GM13976 (cell line): ENCODE measurements at places on chromosomes 11 and 22.

DNA sequence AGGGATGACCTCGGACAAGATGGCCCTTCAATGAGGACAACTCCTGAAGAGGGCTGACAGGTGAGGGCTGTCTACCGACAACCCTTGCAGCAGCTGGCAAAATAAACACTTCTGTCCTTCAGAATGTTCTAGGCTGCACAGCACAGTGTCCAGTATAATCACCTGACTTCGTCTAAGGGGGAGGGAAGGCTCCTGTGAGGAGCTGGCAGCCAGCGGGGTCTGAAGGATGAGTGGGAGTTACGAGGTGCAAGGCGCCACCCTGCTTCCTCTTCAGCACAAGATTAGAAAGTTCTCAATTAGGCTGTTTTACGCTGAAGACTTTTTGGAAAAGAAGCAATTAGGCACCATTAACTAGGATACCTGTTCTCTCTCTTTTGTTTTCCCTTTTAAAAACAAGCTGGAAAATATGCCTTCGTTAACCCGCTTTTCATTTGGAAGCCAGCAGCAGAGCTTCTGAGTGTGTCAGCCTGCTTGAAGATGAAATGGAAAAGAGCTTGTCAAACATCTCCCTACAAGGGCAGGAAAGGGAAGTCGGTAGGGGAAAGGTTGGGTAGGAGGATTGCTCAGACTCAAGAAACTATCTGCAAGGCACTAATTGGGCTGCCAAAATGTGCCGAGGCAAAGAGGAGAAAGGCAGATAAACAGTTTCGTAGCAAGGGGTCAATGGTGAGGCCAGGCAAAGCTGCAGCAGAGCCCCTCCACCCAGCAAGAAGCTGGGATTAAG, 592.2 kb upstream of the CADM1 start:
- no peak for DNase-seq

- no peak for DNase-seq
Observed at GRCh38 chr11:17906436-17906835, 106.4 kb downstream of the SERGEF start.

DNA sequence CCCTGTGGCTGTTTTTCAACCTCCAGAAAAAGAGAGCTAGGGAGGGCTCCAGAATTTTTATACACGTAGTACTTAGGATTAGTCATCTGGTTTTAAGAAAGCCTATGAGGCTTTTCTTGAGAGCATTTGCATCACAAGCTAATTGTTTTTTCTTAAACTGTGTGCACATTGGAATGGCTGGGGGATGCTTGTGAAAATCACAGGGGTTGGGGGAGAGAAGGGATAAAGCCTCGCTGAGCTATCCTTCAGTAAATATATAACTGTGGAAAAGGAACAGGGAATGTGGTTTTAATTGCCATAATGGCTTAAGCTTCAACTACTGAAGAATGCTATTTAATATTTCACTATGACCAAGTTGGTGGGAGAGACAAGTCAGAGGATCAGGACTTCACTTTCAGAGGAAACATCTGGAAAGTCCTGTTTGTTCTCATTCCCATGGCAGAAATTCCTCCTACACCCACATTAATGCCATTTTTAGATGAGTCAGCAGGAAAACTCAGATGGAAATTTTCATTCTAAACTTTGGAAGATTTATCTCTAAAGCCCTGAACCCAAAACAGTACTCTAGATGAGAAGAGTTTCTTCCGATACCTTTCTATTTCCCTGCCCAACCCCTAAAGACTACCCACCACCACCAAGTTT, 591.3 kb downstream of the LRRC4C start:
- DNase-seq, result no peak

GRCh38 chr22:44848791-44849420, 96.5 kb downstream of the ARHGAP8 start:
- no peak for DNase-seq

DNA sequence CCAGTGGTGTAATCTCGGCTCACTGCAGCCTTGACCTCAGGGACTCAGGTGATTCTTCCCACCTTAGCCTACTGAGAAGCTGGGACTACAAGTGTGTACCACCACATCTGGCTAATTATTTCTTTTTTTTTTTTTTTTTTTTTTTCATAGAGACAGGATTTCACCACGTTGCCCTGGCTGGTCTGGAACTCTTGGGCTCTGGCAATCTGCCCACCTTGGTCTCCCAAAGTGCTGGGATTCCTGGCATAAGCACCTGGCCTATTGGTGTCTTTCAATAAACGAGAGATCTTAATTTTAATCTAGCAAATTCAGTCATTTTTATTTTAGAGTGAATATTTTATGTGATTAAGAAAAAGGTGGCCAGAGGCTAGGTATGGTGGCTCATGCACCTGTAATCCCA, 40.1 kb downstream of the DGCR2 start:
- DNase-seq, result no peak

GRCh38 chr22:49523374-49524008, 304.2 kb downstream of the BRD1 start:
- DNase-seq, result no peak

GRCh38 chr11:111624608-111625007, 22.4 kb downstream of the SIK2 start:
- no peak for DNase-seq

GRCh38 chr11:65338676-65339075, 5.0 kb downstream of the DPF2 start:
- no peak for DNase-seq

GRCh38 chr11:23569547-23569946, 709.3 kb upstream of the CCDC179 start:
- no peak for DNase-seq

GRCh38 chr22:16965083-16965482, 42.9 kb downstream of the GAB4 start:
- peak; percentile 19 for DNase-seq

DNA sequence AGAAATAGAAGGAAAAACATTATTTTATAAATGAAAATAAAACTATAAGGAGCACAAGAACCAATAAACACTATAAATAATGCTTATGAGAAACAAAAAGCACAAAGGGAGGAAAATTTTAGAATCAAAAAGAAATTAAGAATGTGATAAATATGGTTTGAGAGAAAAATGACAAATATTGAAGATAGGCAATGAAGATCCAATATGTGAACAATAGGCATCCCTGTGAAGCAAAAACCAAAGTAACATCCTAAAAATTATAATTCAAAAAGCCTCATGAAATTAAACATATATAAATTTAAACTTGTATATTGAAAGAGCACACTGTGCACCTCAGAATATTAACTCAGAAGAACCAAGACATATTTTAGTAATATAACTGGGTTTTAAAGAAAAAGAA, 216.2 kb downstream of the GRIK4 start:
- no peak for DNase-seq

GRCh38 chr11:95832763-95833162, 42.5 kb downstream of the CEP57 start:
- no peak for DNase-seq

- no peak for DNase-seq
Observed at GRCh38 chr11:61626580-61627380, 45.9 kb upstream of the SYT7 start.

DNA sequence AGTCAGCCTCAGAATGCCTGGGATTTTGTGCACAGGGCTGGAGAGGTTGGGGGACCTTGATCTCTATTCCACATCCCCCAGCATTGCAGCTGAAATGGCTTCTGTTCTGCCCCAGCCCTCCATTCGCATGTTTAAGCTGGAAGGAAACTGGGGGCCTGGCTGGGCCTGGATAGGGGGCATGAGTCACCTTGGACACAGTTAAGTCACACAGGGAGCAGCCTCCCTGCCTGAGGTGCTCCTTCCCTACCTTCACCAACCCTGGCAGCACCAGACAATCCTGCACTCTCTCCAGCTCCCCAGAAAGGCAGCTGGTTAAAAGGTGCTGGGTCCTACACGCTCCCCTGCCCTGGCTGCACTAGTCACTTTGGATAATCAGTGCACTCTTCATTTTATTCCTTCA, 763 bp downstream of the SMIM45 start:
- no peak for DNase-seq

DNA sequence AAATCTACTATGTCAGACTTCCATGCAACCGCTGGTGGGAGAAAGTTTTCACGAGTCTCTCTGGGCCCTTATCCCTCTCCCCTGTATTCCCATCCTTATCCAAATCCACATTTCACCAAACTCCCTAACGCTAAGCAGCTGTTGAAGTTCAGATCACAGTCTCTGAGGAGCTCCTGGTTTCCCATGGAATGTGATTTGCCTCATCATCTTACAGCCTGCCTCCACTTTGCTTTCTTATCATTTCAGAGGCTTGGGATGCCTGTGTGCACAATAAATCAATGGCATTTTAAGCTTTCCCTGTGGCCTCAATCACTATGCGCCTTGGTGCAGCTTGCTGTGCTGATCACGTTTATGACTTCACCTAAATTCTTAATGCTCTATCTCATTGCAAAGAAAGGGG, 352.4 kb upstream of the FAT3 start:
- DNase-seq, result no peak

GRCh38 chr11:63851364-63851763, 12.5 kb downstream of the MARK2 start:
- DNase-seq, result no peak

DNA sequence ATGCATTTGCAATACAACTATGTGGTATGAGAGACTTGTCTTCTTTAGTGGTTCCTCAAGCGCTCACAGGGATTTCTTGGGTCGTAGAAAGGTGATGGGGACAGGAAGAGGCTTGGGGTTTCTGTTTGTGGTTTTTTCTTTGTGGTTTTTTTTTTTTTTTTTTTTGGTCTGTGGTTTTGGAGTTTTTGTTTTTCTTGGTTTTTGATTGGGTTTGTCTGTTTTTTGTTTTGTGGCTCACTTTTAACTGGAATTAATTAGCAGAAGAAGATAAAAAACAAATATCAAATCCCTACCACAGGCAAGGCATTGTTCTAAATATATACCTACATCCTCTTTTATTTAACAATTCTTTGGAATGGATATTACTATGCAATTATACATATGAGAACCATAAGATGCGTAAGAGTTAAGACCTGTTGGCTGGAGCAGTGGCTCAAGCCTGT, 5.5 kb downstream of the TTC28 start:
- DNase-seq, result peak; percentile 58

DNA sequence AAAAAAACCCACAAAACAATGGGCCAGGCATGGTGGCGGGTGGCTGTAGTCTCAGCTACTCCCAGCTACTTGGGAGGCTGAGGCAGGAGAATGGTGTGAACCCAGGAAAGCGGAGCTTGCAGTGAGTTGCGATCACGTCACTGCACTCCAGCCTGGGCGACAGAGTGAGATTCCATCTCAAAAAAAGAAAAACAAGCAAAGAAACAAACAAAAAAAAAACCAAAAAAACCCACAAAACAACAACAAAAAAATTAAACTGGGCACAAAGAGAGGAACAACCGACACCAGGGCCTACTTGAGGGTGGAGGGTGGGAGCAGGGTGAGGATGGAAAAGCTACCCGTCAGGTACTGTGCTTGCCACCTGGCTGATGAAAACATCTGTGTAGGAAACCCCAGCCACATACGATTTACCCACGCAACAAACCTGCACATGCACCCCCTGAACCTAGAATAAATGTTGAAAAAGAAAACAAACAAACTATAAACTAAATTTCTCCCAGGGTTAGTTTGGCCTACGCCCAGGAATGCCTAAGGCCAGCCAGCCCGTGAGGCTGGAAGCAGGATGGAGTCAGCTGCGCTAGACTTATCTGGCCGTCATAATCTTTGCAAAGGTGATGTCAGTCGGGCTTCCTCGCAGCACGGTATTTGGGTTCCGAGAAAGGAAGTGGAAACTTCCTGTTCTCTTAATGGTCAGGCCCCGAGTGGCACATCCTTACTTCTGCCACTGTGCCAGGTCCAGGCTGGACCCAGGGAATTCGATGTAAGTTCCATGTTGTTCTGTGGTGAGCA, 21.9 kb upstream of the CYB5R3 start:
- DNase-seq, result no peak

GRCh38 chr11:17259519-17259918, 17.0 kb upstream of the NUCB2 start:
- DNase-seq, result no peak

- peak; percentile 24 for DNase-seq
Observed at GRCh38 chr11:78460471-78460870, 42.9 kb upstream of the GAB2 start.

DNA sequence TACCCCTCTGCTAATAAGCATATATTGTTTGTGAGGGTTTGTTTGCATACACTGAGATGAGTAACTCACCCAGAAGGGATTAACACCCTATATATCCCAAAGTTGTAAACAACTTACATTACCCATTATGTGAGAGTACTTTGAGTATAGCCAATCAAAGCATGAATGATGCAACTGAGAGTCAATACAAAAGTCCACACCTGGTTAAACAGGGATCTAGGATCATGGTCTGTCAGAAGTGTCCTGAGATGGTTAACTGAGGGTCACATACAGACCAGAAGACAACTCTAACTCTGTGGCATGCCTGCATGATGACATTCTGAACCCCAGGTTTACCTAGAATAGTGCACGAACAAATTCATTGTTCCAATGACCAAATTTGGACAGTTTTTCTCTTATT, 17.4 kb upstream of the OR10A5 start:
- DNase-seq, result no peak

- DNase-seq, result no peak
Observed at GRCh38 chr11:60838132-60838531, 3.8 kb upstream of the CCDC86 start.

- DNase-seq, result no peak
Observed at GRCh38 chr11:38593649-38594048, 1995.6 kb upstream of the RAG2 start.

- DNase-seq, result no peak
Observed at GRCh38 chr22:43479962-43480361, 68.1 kb downstream of the MPPED1 start.

DNA sequence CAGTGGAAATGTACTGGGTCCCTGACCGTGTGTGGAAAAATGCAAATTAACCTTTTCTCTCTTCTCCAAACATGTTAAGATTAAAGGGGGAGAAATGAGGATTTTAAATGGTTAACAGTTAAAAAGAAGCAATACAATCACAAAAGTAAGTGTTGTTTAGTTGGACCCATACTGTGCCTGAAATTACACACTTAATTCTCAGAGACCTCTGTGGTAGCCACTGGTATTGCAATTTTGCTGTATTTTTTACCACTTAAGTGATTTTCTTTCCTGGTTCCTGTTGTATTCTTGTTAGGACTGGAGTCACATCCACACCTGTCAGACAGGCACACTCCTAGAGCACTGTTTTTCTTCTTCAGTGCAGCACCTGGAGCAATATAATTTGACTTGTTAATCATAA, 179.6 kb upstream of the PDGFD start:
- no peak for DNase-seq

DNA sequence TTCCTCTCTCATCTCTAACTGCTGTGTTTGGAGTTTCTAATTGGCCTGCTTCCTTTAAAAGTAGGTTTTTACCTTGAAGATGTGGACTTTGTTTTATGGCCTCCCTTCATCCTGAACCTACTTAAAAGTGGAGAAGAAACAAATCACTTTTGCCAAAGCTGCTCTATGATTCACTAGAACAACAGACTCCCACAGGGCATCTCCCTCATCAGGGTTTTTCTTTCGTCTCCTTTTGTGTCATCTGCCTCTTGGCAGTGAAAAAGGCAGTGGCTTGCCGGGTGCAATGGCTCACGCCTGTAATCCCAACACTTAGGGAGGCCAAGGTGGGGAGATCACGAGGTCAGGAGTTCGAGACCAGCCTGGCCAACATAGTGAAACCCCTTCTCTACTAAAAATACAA, 186.6 kb upstream of the MTNR1B start:
- no peak for DNase-seq

GRCh38 chr11:94151903-94152677, 23.4 kb downstream of the PANX1 start:
- DNase-seq, result no peak

- DNase-seq, result no peak
Observed at GRCh38 chr11:78319453-78319955, 98.1 kb downstream of the GAB2 start.
